ENCODE measurements at places on chromosomes 2 and 18.

DNA sequence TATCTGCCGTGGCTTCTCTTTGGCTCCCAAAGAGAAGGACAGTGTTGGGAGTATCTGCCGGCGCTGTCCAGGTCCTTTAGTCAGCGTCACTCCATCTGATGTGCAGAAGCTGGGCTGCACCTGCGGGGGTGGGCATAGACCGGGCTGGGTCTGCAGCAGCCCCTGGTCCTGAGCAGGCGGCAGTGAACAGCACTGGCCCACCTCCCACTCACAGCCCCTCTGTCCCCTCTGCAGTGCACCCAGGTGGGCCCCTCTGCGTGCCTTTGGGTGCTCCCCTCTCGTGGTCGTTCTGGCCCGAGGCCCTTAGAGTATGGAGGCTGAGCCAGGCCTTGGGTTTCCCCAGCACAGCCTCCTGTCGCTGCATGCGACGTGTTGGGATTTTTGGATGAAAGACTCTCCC, 95.7 kb downstream of the USP40 start:
- DNase-seq: no peak

DNA sequence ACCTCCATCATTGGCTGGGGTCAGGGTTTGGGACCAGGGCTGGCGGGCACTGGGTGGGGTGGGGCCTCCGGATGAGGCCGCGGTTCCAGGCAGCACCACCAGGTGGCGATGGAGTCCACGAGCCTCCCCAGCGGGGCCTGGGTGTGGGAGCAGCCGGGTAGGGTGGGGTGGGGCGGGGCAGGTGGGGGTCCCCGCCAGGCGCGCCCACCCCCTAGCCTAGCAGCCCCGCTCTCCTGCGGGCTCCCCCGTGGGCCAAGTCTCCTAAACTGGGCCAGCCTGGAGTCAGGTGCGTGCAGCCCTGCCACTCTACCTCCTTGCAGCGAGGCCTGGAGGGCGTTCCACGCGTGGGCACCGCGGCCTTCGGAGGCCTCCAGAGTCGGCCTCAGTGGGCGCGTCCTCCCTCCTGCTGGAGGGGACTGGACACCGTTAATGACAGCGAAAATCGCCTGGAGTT, 187.5 kb downstream of the TWIST2 start:
- peak; percentile 93 for DNase-seq

- peak; percentile 9 for DNase-seq
These were observed 32.0 kb downstream of the CTAGE1 start for GRCh38 chr18:22385718-22386117.

DNA sequence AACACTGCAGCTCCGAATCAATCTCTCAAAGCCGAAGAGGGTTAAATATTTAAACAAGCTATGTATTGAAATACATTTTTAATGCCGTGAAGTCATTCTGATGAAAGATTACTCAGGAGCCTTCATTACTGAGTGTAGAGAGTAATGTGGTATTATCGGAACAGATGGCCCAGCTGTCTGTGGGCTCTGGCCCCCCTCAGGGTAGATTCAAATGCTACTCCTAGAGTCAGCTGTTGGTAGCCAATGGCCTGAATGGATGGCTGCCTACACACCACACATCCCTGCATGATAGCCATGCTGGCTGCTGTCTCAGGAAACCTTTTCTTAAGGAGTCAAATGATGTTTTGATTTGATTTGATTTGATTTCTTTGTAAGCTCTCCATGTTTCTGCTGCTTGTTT, 732.3 kb upstream of the CELF4 start:
- no peak for DNase-seq

GRCh38 chr2:9984217-9984739, 32.8 kb downstream of the GRHL1 start:
- peak; percentile 44 for DNase-seq

GRCh38 chr2:122704109-122704563, 948.7 kb downstream of the TSN start:
- DNase-seq: no peak

GRCh38 chr18:56489893-56490292, 148.5 kb downstream of the TXNL1 start:
- DNase-seq: no peak

- DNase-seq: no peak
These were observed 22.6 kb upstream of the ID2 start for GRCh38 chr2:8659092-8659734.

DNA sequence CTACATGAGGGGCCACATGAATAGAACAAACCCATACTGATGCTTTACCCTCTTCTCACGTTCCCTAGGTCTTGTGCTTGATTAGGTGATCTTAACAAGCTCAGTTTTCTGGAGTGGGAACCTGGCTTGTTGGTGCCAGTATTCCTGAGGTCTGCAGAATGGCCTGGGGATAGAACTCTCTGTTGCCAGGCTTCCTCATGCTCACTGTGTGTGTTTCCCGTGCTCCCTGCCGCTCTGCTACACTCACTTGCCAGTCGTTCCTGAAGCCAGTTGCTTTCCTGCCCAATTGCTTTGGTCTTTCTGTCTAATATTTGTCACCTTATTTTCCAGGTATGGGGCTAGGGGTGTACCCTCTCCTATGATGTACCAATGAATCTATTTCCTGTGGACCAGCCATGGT, 2111.5 kb upstream of the PIK3C3 start:
- no peak for DNase-seq

Data from H54 (cell line).